Stimulated activated CD8-positive, alpha-beta memory T cell treated with anti-CD3 and anti-CD28 coated beads, Interleukin-7, amount 100 ng/mL, for 1 hour (primary cell): ENCODE measurements at places on chromosomes 3 and 15.

GRCh38 chr3:58161435-58162398 is 49.1 kb downstream of the DNASE1L3 start:
- DNase-seq, result no peak

GRCh38 chr3:189766416-189766815 is 135.2 kb downstream of the TP63 start:
- DNase-seq, result no peak

- no peak for DNase-seq
Measured at GRCh38 chr15:48472756-48473155, 141.5 kb downstream of the DUT start.

GRCh38 chr15:90064911-90065681 is 37.2 kb downstream of the IDH2 start:
- DNase-seq, result no peak

GRCh38 chr3:194215392-194215791 is 79.4 kb downstream of the HES1 start:
- no peak for DNase-seq

DNA sequence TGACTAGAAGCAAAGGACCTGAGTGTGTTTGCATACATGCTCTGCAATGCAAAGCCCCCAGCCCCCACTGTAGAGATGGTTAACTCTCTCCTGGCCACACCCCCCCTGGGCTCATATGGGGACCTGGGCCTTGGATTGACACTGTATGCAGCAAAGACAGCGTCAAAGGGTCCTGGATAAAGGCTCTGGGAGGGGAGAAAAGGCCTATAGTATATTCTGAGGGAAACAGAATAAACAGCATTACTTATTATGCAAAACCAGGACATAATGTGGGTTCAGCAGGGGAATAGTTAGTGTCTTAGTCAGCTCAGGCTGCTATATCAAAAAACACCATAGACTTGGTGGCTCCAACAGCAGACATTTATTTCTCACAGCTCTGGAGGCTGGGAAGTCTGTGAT is 158.7 kb downstream of the APBA2 start:
- DNase-seq, result no peak

DNA sequence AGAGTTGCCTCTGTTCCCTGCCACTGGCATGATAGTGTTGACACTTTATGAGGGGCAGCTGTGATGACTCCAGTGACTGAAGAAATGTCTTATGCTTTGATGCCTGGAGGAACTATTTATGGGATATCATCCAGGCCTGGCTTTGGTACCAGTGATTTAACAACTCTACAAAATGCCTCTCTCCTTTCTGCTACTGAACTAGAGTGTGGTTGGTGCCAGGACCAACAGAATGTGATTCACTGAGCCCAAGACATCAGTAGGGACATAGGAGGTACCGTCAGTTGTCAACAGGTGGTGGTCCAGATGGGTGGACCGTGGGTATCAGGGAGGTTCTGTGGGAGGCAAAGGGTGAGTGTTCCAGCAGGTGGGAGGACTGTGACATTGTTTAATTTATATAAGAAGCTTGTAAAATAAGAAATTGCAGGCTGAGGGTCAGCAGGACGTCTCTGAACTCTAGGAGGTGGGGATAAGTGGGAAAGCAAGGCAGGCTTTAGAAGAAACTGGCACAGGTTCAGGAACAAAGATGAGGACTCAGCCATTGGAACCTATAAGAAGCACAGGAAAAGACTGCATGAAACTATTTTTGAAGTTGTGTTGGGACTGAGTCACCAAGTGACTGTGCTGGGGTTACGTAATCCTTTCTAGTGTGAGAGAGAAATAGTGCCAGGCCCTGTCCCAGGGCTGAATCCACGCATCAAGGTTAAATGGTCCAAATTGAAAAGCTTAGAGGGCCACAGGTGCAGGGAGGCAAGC is 28.5 kb upstream of the SLC7A14 start:
- no peak for DNase-seq

DNA sequence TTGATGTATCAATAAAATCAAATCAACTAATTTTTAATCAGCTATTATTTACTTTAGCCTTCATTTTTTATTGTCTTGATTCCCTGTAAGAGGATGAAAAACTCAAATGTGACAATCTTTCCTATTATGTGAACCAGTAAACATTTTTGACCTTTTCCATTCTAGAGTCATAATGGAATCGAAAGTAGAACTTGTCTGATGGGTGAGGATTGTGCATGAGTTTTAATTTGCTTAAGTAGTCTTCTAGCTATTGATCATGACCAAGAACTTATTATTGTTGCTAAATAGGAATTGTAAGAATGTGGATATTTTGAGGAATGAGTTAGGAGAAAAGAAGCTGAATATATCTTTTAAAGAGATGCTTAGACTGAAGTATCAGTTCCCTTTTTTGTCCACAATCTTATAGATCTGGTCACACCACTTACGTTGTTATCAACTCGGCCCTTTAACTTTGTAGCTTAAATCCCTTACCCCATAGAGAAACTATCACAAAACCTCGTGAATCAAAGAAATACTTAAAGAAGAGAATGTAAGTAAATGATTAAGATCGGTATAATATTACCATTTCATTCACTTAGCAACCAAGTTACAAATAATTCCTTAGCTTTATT is 147.3 kb downstream of the TP63 start:
- no peak for DNase-seq
